ENCODE measurements at places on chromosomes 12 and 14.

- H3K4me3 ChIP-seq: no peak overlapping the region
- H3K27ac ChIP-seq: peak overlapping the region; percentile 27
- H3K27me3 ChIP-seq: no peaks in the 10 kb centered on the region
Observed at GRCh38 chr12:2396448-2396871, 343.7 kb downstream of the CACNA1C start.

GRCh38 chr14:63444588-63444987 is 98.6 kb downstream of the PPP2R5E start:
- H3K27me3 ChIP-seq: no peaks in the 10 kb centered on the region
- H3K4me3 ChIP-seq: no peak overlapping the region
- H3K4me1 ChIP-seq: peaks cover 6% of the 10 kb centered on the region
- no peak for DNase-seq
- H3K36me3 ChIP-seq: no peaks in the 10 kb centered on the region

GRCh38 chr12:10901427-10901826 is 7.9 kb downstream of the TAS2R13 start:
- H3K4me1 ChIP-seq: no peaks in the 10 kb centered on the region
- H3K27ac ChIP-seq: no peak overlapping the region
- no peaks in the 10 kb centered on the region for H3K27me3 ChIP-seq
- no peak for DNase-seq

DNA sequence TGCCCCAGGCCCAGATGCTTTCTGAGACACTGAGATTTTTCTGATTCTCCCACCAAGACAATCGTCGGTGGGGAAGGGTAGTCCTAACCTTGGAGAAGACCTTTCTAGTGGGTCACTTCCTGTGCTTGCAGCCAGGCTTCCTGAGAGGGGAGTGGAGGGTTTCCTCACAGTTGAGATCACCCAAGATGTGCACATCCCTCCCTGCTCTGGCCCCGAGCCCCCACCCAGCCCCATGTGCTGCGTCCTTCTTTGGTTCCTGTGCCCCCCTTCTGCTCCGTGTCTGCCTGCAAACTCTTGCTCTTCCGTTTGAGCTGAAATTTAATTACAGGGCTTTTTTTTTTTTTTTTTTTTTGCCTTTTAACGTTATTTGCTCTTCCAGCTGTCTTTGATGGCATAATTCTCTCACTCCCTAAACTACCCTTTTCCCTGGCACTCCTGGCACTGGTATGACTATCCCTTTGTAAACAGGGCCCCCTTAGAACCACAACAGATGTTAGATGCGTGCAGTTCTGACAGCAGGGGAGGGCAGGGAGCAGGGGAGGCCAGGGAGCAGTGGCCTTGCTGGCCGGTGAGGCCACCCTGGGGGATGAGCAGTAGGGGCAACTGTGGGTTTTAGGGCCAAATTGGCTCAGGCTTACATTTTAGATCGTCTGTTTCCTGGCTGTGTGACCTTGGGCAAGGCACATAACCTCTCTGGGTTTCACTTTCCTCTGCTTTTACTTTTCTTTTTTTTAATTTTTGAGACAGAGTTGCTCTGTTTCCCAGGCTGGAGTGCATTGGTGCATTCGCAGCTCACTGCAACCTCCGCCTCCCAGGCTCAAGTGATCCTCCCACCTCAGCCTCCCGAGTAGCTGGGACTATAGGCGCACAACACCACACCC is 144.5 kb downstream of the PHETA1 start:
- H3K36me3 ChIP-seq: no peaks in the 10 kb centered on the region
- H3K27ac ChIP-seq: no peak overlapping the region
- no peaks in the 10 kb centered on the region for H3K4me1 ChIP-seq

DNA sequence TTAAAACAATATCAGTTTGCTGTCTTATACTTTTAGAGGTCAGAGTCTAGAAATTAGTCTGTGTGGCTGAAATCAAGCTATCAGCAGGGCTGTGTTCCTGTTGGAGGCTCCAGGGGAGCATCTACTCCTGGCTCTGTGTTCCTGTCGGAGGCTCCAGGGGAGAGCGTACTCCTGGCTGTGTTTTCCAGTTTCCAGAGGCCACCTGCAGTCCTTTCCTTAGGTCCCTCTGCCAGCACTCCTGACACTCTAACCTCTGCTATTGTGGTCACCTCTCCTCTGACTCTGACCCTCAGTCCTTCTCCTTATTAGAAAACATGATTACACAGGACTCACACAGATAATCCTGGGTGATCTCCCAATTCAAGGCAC is 1140.7 kb upstream of the TMEM132C start:
- no peak for DNase-seq
- H3K27me3 ChIP-seq: no peaks in the 10 kb centered on the region
- no peak overlapping the region for H3K27ac ChIP-seq

GRCh38 chr12:27462851-27463250 is 16.3 kb downstream of the SMCO2 start:
- no peak overlapping the region for H3K27ac ChIP-seq
- no peaks in the 10 kb centered on the region for H3K36me3 ChIP-seq
- no peak overlapping the region for H3K4me3 ChIP-seq
- DNase-seq: no peak
- peaks cover 11% of the 10 kb centered on the region for H3K4me1 ChIP-seq

DNA sequence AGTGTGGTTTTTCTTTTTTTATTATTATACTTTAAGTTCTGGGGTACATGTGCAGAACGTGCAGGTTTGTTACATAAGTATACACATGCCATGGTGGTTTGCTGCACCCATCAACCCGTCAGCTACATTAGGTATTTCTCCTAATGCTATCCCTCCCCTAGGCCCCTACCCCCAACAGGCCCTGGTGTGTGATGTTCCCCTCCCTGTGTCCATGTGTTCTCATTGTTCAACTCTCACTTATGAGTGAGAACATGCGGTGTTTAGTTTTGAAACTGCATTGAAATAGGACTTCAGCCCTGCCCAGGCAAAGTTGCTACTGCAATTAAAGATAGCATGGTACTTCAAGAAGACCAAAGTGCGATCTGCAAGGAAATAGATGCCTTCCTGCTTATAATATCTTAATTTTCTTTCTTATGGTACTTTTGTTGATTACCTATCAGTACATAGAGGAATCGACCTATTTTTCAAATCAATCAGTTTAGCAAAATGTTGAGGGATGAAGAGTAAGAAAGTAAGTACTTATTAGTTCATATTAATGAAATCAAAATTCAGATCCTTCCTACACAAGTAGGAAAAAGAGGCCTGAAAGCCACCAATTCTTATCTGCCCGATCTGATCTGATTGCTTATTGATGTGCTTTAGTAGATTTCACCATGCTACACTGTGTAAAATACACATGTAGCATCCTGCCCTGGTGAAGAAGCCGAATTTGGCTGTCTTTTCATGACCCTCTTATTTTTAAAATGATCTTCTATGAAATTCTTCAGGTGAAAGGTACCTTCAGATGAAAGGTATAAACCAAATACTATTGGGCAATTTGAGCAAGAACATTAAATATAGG is 1.6 kb downstream of the LTA4H start:
- H3K27me3 ChIP-seq: no peaks in the 10 kb centered on the region
- no peak for DNase-seq
- peaks cover 42% of the 10 kb centered on the region for H3K4me1 ChIP-seq
- H3K4me3 ChIP-seq: peak overlapping the region; percentile 77

GRCh38 chr14:46230540-46230939 is 421.0 kb downstream of the RPL10L start:
- no peaks in the 10 kb centered on the region for H3K4me1 ChIP-seq
- H3K36me3 ChIP-seq: no peaks in the 10 kb centered on the region
- no peak overlapping the region for H3K4me3 ChIP-seq
- H3K27ac ChIP-seq: no peak overlapping the region
- H3K27me3 ChIP-seq: no peaks in the 10 kb centered on the region
- no peak for DNase-seq

DNA sequence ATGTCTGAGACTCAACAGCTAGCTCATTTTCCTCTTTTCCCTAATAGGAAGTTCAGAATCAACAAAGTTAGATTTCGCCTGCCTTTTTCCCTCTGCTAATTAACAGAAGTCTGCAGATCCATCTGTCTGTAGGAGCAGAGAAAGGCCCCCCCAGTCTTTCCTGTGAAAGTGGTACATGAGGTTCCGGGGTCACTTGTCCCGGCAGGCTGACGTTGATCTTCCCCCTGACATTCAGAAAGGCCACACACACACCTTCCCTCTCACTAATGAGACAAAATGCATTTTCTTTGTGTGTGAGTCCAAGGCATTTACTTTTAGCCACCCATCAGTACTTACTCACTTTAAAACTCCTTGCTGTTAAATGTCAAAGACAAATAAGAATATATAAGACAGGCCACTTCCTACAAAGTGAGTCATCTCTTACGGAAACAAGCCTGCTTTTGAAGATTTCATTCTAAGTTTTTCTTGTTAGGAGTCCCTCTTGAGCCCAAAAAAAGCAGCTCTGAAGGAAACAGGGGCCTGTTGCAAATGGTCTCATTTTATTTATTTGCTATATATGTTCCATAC is 138.7 kb downstream of the TTC7B start:
- no peak for DNase-seq
- H3K4me1 ChIP-seq: peaks cover 3% of the 10 kb centered on the region
- H3K27me3 ChIP-seq: no peaks in the 10 kb centered on the region

DNA sequence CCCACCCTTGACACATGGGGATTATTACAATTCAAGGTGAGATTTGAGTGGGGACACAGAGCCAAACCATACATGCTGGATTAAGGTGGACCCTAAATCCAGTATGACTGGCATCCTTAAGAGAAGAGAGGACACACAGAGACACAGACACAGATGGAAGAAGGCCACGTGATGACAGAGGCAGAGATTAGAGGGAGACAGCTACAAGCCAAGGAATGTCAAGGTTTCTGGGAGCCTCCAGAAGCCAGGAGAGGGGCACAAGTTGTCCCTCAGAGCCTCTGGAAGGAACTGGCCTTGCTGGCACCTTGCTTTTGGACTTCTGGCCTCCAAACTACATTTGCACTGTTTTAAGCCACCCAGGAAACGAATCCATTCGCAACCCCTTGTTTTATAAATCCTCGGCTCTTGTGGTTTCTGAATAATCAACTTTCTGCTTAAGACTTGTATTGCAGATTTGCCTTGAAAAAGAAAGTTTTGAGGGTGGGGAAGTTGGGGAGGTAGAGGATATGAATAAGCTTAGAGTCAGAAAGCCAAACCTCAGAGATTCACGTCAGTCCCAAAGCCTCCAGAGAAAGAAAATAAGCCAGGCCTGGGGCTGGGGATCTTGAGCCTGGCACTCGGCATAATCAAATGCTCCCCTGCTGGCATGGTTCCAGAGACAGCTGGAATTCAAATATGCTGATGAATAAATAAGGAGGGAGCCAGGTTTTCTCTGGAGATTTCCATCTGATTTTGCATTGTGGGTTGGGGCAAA is 224.2 kb upstream of the PWP1 start:
- H3K4me3 ChIP-seq: no peak overlapping the region
- DNase-seq: peak; percentile 80
- H3K4me1 ChIP-seq: peaks cover 27% of the 10 kb centered on the region
- no peaks in the 10 kb centered on the region for H3K36me3 ChIP-seq

DNA sequence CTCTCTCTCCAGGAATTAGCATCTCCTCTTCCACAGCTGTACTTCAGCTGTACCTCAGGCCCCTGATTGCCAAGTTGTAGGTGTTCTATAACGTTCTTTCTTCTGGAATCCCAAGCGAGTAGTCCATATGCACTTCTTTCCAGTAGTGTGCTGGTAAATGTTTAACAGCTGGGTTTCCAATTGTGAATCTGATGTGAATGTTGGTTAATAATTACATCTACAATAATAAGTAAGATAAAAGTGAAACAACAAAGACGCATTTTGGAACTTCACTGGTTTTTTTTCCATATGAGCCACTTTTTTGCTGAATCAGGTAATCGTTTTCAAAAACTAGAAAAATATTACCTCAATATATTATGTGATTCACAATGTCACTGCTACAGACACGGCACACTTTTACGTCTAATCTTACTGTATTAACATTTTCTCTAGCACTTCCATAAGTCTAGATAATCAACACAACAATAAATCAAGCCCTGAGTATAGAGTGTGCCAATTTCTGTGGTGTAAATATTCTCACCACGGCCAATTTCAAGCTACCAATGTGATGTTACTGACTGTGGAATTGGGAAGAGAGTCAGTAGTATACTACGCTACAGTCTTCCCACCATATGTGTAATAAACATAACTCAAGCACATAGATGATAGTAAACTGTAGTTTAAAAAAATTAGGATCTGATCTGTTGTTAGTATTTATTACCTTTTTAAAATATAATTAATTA is 113.0 kb downstream of the ZFP36L1 start:
- no peak for DNase-seq
- H3K4me1 ChIP-seq: peaks cover 62% of the 10 kb centered on the region
- H3K4me3 ChIP-seq: no peak overlapping the region
- H3K27ac ChIP-seq: no peak overlapping the region

- no peak overlapping the region for H3K27ac ChIP-seq
- H3K27me3 ChIP-seq: no peaks in the 10 kb centered on the region
- no peak overlapping the region for H3K4me3 ChIP-seq
- H3K36me3 ChIP-seq: no peaks in the 10 kb centered on the region
- DNase-seq: no peak
- H3K4me1 ChIP-seq: peaks cover 27% of the 10 kb centered on the region
Observed at GRCh38 chr12:79662046-79662811, 28.5 kb downstream of the PAWR start.

DNA sequence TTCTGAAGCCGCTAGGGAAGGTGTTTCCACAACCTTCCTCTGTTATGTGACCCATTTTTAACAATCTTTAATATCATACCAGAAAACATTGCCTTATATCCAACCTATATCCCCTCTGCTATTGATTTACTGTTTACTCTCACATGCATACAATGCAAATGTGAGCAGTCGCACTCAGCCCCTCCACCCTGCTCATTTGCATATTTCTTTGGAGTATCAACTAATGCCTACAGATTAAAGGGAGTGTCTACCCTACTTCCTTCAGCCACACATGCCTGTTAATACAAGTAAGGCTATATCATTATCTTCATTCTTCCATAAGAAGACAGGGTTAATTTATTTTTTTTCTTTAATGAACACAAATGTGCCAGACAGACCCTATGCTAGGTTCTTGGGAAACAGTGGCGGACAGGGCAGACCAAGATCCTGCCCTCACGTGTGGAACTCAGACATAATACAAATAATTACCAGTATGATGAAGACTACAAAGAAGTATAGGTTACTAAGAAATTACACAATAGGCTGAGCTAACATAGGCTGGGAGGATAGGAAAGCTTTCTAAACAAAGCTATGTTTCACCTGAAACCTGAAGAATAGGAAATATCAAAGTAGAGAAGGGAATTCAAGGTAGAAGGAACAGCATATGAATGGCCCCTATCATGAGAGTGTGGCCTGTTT is 107.3 kb upstream of the MDM1 start:
- no peak overlapping the region for H3K4me3 ChIP-seq
- DNase-seq: no peak
- H3K27ac ChIP-seq: no peak overlapping the region
- no peaks in the 10 kb centered on the region for H3K4me1 ChIP-seq

- DNase-seq: peak; percentile 20
- H3K4me1 ChIP-seq: no peaks in the 10 kb centered on the region
- no peak overlapping the region for H3K27ac ChIP-seq
- no peaks in the 10 kb centered on the region for H3K36me3 ChIP-seq
Observed at GRCh38 chr12:67426067-67426466, 156.9 kb downstream of the CAND1 start.

- no peak for DNase-seq
- no peak overlapping the region for H3K27ac ChIP-seq
- no peaks in the 10 kb centered on the region for H3K27me3 ChIP-seq
- H3K36me3 ChIP-seq: no peaks in the 10 kb centered on the region
Observed at GRCh38 chr14:53890611-53891101, 66.0 kb downstream of the BMP4 start.
